ENCODE measurements at places on chromosomes 2 and 18.

GRCh38 chr2:5479265-5479928, 212.8 kb upstream of the SOX11 start:
- DNase-seq: no peak

- no peak for DNase-seq
Observed at GRCh38 chr2:148907085-148907785, 32.2 kb downstream of the KIF5C start.

GRCh38 chr2:238884812-238885408, 37.0 kb downstream of the TWIST2 start:
- DNase-seq: no peak

DNA sequence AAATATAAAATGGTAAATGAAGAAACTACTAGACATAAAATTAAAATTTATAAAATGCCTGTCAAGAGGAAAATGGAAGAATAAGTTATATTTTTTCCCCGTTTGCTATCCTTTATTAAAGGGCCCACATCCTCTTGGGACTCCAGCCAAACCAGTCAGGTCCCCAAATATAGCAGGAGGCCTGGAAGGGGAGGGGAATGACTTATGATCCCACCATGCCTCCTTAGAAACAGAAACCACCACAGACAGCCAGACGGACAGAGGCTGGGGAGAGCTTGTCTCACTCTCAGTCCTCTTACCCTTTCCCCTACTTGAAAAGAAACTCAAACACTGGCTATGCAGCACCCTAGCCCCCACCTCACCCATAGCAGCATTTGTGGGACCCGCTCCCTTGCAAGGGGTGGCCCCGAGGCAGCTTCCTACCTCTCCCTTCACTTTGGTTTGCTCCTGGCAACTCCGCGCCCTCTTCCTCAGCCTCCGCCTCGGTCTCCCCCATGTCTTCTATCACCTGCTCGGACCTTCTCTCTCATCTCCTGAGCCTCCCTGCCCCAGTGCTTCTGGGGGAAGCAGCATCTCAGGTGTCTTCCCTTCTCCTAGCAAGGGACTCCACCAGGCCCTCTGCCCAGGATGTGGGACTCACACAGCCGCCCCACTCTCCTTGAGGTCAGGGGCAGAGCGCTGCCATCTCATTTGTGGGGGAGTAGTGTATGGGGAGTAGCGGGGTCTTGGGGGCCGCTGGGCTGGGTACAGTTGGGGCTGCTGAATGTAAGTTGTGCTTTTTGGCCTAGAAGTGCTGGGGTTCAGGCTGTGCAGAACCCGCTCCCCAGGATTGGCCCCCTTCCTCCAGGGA, 37.4 kb upstream of the ANKRD62 start:
- no peak for DNase-seq

- no peak for DNase-seq
Observed at GRCh38 chr2:148819019-148819585, 55.9 kb upstream of the KIF5C start.

DNA sequence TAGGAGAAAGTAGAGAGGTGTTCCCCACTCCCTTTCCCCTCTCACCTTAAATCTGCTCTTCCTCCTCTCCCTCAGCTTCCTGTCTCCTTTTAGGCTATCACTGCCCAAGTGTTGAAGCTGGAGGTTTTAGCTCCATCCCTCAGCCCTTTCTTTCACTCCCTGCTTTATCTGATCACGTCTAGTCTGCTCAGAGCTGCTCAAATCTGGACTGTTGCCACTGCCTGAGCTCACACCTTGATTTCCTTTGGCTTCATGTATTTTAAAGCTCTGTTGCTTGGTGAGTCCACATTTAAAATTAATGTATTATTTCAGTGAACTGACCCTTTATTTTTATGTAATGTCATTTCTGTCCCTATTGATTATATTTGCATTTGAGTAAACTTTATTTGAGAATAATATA, 236.6 kb downstream of the PTGR3 start:
- DNase-seq: no peak

All from NCI-H524 treated with DMSO at 0.1 percent for 48 hours (cell line).